Iris pigment epithelial cell (primary cell): ENCODE measurements at places on chromosomes 1 and 21.

DNA sequence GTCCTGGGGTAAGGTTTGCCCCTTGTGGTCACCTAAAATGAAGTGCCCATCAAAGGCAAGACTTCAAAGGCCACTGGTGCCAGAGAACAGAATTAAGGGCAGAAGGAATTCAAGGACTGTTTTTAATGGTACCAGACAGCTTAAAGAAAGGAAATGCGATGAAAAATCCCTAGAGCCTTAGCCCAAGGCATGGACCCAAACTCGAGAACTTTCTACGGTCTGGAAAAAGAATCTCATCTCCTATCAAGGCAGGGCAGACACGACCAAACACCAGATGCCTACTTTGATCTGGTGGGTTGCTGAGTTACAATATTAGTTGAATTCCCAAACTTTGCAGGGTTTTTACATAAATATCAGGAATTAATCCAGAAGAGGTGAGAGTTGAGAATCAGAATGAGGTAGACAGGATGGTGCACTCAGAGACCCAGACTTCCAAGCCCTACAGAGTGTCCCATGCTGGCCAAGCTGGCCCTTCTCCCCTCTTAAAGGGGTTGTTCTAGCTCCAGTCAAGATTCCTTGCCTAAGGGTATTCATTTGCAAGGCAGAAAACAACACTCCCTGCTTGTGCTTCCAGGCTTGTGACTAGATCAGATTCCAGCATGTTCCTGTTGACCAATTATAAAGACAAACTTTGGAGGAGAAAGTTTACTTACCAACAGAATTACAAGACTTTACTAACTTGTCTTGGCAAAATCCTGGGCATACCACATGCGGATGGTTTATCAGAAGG, 48.0 kb downstream of the EDN2 start:
- no peak for DNase-seq

- DNase-seq, result peak; percentile 37
These were observed 95.5 kb downstream of the NEGR1 start for GRCh38 chr1:72186733-72187307.

GRCh38 chr1:217896490-217896889, 265.3 kb downstream of the SPATA17 start:
- DNase-seq, result no peak

DNA sequence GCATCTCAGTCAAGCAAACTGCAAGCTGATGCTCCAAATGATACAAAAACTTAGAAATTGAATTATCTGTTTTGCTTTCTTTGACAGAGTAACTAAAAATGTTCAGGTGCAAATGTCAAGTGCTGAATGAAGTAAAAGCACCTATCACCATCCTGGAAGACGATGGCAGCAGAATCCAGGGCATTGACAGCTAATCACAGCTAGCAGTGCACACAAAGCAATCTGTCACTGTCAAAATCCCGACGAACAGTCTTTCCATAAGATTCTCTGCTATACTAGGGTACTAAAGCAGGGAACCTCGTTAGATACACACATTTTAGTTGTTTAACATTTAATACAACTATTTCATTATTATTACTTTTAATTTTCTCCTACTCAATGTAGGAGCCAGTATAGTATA, 233.3 kb downstream of the BRINP3 start:
- no peak for DNase-seq

- DNase-seq, result no peak
These were observed 83.8 kb downstream of the CD58 start for GRCh38 chr1:116487031-116487430.

DNA sequence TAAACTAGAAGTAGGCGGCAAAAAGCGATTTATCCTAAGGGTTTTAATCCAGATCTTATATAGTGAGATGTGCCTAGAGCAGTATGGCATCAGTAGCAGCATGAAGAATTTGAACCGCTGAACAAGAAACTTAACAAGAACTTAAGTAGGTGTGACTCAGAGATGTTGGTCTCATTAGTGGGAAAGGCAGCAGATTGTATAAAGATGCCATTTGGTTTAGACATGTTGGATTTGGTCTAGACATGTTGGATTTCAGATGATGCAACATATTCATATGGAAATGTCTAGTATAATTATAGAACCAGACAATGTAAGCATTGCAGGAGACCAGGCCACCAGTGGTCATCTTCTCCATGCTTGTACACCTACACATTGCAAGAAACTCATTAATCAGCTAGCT, 42.1 kb upstream of the ZP4 start:
- DNase-seq, result no peak

GRCh38 chr1:54456921-54457529, 50.8 kb upstream of the SSBP3 start:
- DNase-seq, result no peak

DNA sequence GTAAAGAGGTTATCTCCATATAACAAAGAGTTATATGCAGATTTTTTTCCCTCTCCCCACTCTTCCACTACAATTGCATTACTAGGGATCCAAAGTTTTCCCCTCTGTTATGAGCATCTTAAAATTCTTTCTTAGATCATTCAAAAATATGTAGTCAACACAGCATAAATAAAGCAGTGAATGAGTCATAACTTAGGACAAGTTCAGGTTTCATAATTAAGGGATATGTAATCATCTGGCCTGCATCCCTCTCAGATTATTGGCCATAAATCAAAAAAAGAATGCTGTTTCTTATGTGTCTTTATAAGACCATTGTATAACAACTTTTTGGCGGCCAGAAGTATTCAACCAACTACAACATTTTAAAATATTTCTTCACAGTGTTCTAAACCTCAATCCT, 1526.1 kb downstream of the KCNT2 start:
- DNase-seq, result peak; percentile 1

DNA sequence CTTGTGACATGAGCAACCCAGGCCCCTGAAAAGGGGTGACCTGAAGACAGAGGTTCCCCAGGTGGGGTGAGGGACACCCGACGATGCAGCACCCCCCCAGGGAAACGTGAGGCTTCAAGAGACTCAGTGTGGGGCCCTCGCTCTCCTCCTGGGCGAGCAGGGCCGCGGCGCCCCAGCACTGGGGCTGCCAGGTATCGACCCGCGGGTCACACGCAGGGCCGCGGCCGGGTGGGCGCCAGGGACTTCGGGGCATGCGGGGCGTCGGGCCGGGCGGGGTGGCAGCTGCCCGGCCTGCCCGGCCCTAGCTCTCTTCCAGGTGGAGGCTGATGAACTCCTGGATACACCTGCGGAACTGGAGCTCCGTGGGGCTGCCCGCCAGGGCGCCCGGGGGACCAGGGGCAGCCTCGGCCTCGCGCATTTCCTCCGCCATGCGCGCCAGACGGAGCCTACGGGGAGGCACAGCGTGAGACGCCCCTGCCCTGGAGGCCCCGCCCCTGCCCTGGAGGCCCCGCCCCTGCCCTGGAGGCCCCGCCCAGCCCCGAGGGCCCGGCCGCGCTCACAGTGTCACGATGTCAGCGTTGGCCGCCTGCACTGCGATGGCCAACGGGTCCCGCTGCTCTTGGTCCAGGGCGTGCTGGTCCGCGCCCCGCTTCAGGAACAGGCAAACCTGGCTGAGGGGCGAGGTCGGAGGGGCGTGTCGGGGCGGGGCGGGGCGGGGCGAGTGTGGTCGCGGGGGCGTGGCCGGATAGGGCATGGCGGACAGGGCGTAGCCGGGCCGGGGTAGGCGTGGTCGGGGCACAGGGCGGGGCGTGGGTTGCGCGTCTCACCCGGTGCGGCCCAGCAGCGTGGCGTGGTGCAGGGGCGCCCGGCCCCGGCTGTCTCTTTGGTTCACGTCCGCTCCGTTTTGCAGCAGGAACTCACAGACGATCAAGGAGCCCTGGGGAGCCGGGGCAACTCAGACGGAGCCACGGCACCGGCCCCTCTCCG, 13.3 kb downstream of the SCNN1D start:
- DNase-seq, result no peak
